ENCODE measurements at places on chromosomes 1 and 21.
A peak's percentile ranks its signal among the peaks of the same experiment; 100 is the strongest.

GRCh38 chr1:21189906-21190500, 13.3 kb upstream of the EIF4G3 start:
- DNase-seq = no peak

- DNase-seq = no peak
These were observed 6.2 kb upstream of the ERO1B start for GRCh38 chr1:236287757-236288619.

GRCh38 chr1:4047666-4048065, 147.6 kb upstream of the C1orf174 start:
- DNase-seq = no peak

GRCh38 chr21:16624479-16625118, 888.2 kb upstream of the CXADR start:
- DNase-seq = no peak

- no peak for DNase-seq
These were observed 18.1 kb upstream of the ENAH start for GRCh38 chr1:225670806-225671733.

- DNase-seq = no peak
These were observed 757 bp downstream of the ACADM start for GRCh38 chr1:75725266-75725665.

GRCh38 chr1:24709791-24710441, 35.3 kb upstream of the CLIC4 start:
- DNase-seq = no peak

GRCh38 chr1:27906759-27907158, 28.0 kb upstream of the SMPDL3B start:
- DNase-seq = no peak

- DNase-seq = no peak
These were observed 1789.9 kb downstream of the MRPL39 start for GRCh38 chr21:23817337-23817736.

DNA sequence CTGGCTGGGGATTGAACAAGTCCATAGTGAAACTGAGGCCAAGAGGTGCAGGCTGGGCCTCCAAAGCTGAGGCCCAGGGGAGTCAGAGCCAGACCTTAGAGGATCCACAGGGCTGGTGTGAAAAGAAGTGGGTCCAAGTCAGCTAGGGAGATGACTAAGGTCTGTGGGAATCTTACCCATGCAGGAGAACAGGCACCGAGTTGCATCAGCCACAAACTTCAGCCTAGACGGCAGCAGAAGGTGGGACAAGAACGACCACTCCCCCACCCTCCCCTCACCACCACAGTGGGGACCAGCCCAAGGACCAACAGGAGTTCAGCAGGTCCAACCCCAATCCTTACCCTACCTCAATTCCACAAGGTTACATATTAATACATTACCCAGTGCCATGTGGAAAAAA, 282.3 kb downstream of the TTLL7 start:
- DNase-seq = no peak

DNA sequence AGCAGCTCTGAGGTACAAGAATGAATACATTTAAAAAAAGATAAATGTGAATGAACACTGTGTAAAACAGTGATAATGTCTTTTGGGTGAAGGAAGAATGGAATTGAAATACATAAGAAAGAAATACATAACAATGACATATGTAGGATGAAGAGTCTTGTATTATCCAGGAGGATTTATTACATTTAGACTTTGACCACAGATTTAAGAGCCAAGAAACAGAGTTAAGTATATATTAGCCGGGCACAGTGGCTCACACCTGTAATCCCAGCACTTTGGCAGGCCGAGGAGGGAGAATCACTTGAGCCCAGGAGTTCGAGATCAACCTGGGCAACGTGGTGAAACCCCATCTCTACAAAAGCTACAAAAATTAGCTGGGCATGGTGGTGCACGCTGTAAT, 79.7 kb downstream of the SCCPDH start:
- DNase-seq = no peak

- no peak for DNase-seq
These were observed at the start of gene CNIH3 for GRCh38 chr1:224615861-224616755. CNIH3 (plus strand) TSS chr1:224616317; CDS start chr1:224617175, 858 bp downstream.

DNA sequence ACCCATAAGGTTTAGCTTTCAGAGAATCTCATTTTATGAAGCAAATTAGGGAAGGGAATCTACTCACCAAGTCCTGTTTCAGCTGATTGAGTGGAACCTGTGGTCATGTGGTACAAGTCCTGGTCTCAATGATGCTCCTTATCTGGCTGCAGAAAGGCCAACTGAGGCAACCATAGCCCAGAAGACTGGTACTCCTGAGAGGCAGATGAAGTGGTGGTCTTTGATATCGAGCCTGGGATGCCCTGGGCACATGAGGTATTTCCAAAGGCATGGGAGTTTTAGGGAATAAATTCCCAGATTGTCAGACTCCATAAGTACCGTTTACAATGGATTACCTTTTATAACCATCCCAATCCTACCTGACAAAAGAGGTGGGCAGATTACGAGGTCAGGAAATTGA, 3.3 kb downstream of the MX1 start:
- DNase-seq = peak; percentile 56

- DNase-seq = no peak
These were observed 237.5 kb downstream of the HMCN1 start for GRCh38 chr1:185971688-185972087.

DNA sequence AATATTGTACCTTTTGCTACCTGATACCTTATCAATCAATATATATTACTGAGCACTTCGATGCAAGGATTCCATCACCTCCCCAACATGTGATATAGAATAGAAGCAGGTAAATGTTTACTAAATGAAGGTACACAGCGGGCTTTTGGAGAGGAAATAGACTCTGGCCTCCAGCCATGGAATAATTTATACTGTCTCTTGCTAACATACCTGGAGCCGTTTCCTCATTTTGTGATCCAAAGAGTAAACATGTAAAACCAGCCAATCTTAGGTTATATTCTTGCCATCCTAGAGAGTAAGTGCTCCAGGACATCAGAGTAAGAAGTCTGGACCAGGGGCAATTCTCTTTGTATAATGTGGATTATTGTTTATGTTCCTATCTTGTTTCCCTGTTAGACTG, 39.4 kb downstream of the NDUFS5 start:
- no peak for DNase-seq

DNA sequence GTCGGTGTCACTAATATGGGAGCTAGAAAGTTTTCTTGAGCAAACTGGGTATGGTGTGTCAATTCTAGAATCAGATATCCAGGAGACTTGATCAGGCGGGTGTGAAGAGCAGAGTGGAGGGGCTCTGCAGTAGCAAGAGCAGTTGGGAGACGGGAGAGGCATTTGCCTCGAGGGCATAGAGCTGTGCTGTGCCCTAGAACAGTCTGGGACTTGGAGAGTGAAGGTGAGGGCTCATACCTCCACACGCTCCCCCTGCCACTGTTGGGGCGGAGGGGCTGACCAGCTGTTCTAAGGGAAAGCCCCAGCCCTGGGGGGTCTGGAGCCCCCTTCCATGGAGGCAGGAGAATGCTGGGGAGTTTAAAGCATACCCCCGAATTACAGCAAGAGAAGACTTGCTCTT, 33.8 kb downstream of the SIM2 start:
- no peak for DNase-seq

DNA sequence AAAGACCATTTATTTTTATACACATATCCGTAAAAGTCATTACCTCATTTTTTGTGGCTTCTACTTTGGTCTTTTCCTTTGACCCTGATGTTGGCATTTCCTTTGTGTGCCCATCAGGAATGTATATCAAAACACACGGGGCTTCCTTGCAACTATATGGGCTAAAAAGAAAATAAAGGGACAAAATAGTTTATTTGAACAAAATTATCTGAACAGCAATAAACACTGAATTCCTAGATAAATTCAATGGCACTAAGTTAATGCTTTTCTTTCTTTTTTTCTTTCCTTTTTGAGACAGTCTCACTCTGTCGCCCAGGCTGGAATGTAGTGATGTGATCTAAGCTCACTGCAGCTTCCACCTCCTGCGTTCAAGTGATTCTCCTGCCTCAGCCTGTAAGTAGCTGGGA, 45.2 kb downstream of the EPRS1 start:
- DNase-seq = no peak

- DNase-seq = no peak
These were observed 1.6 kb downstream of the ADGRL2 start for GRCh38 chr1:81802457-81802706.

DNA sequence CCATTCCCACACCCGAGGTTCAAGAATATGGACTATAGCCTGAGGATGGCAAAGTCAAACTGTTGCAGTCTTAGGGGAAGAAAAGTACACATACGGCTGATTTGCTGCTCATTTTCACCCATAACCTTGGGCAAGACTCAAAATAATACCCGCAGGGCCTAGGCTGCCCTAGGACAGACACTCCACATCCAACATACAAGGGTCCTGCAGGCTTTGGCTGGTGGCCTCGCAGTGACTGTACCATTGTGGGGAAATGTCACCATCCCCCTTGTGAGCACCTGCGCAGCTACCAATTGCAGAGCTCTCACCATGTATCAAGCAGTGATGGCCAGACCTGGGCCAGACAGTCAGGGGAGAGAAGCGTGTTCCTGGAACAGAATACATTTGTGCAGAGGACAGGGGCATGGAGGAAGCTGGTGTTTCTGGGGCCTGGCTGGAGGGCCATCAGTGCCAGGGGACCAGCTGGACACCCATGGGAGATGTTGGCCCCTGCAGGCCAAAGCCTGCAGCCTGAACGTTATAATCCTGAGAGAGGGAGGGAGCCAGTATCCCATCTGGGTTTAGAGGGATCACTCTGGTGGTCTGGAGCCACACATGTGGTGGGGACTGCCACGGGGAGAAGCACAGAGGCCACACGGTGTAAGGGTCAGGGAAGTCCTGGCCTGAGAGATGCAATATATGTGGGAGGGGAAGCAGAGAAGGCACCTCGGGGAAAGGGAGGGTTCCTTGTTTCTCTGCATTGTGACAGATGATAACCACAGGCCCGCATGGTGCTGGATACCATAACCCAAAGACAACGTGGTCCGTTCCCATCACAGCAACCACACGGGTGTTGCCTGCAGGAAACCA, 101.2 kb downstream of the GLIS1 start:
- peak; percentile 58 for DNase-seq

DNA sequence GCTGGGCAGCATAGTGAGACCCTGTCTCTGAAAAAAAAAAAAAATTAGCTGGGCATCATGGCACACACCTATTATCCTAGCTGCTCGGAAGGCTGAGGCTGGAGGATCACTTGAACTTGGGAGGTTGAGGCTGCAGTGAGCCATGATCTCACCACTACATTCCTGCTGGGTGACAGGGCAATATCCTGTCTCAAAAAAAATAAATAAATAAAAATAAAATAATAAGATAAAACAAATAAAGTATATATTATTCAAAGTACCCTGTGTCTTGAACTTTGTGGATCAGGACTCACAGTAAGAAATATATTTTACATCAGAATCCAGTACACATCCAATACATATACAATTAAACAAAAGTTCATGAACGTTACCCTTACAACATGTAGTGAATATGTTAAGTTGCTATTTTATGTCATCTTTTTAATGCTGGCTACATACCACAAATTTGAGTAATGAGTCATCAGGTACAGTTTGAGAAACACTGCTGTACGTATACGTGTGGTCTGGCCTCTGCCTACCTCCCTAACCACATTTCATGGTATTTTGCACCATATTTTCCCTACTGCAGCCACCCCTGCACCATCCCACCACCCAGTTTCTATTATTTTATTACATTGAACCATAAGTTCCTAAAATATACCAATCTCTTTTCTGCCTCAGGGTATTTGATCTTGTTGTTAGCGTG, 4.4 kb downstream of the NME7 start:
- no peak for DNase-seq

DNA sequence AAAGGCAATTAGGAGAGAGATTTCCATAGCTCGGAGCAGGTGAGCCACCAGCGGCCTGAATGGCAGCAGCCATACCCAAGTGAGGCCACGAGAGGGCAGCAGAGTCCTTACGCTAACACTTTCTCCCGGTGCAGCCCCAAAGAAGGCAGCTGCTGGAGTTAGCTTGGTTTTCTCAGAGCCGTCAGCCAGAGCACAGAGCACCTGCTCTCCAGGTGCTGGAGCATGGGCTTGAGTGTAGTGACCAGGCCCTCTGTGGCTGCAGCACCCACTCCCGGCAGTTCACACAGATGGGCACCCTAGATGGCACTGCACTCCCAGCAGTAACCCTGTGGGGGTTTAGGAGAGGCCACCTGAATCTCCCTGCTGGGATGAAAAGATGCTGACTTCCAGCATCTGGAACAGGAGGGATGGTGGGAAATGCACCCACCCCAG, 45.8 kb downstream of the TMCC2 start:
- no peak for DNase-seq

GRCh38 chr1:26049531-26050247, 3.8 kb upstream of the SLC30A2 start:
- DNase-seq = no peak

DNA sequence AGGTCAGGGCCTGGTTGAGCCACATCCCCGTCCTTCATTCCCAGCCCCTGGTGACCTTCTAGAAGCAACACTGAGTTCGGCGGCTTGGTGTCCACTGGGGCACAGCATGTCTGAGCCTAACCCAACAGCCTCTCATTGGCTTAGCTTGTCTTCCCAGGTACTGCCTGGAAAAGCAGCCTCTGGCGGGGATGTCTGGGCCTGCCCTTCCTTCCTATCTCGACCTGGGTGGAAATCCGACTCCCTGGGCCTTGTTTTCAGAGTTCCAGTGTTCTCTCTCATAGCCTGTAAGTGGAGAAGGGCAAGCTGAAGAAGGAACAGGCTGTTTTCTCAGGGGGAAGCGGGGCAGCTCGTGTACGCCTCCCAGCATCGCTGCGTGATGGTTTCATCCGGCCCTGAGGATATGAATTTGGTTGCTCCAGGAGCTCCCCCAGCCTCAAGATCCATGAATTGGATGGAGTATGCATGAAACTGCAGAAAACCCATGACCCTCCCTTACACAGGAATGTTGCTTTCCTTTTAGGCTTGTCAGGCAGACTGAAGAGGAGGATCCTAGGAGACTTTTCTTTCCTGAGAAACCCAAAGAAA, 116.5 kb upstream of the IRF2BP2 start:
- DNase-seq = no peak

GRCh38 chr21:24197132-24197643, 1410.1 kb downstream of the MRPL39 start:
- DNase-seq = no peak

GRCh38 chr21:36171336-36171735, 14.7 kb downstream of the DOP1B start:
- no peak for DNase-seq

DNA sequence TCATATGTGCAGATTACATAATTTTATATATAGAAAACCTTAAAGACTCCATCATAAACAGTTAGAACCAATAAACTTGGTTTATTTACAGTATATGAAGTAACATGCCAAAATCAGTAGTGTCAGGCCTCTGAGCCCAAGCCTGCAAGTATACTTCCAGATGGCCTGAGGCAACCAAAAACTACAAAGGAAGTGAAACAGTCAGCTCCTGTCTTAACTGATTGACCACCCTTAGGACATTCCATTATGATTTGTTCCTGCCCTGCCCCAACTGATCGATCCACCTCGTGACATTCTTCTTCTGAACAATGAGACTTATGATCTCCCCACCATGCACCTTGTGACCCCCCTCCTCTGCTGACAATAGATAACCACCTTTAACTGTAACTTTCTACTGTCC, 630.3 kb downstream of the AMY1C start:
- DNase-seq = no peak

- DNase-seq = peak; percentile 82
These were observed 7.9 kb downstream of the RD3 start for GRCh38 chr1:211483896-211484612.
